ENCODE measurements at places on chromosomes 2 and 18. TPM values are rescaled to one million over a fixed set of nuclear protein-coding genes. Genes with fewer than 3 reads are reported as not detected.

CRYBA2 gene
- total RNA-seq = not detected

TXNDC2 gene
- 0.18 TPM for total RNA-seq

CCDC141 gene
- total RNA-seq = 29.6 TPM

ACVR1C gene
- 1.3 TPM for total RNA-seq

VSNL1 gene
- 1.6 TPM for total RNA-seq

ANKRD30BL gene
- not detected for total RNA-seq

SMAD2 gene
- 143 TPM for total RNA-seq

POLE4 gene
- 66.9 TPM for total RNA-seq

GPR45 gene
- not detected for total RNA-seq

SLC4A1AP gene
- total RNA-seq = 20.3 TPM

RELCH gene
- 23.8 TPM for total RNA-seq

TIMM21 gene
- 22.1 TPM for total RNA-seq

BUB1 gene
- total RNA-seq = 7.1 TPM

TEKT4 gene
- 1.8 TPM for total RNA-seq

ANKRD29 gene
- 23.1 TPM for total RNA-seq

NFU1 gene
- 36.2 TPM for total RNA-seq

L3MBTL4 gene
- 13.9 TPM for total RNA-seq

TDRD15 gene
- not detected for total RNA-seq

PRKAG3 gene
- total RNA-seq = not detected

All from left lung (tissue), 14 donors.